ENCODE measurements at places on chromosomes 6 and 20.

- no peak for DNase-seq
Measured at GRCh38 chr6:81969814-81970213, 217.3 kb upstream of the TENT5A start.

GRCh38 chr6:46453741-46454316, 37.4 kb downstream of the RCAN2 start:
- DNase-seq = no peak

GRCh38 chr20:9499126-9499899, 15.1 kb upstream of the LAMP5 start:
- DNase-seq = no peak

DNA sequence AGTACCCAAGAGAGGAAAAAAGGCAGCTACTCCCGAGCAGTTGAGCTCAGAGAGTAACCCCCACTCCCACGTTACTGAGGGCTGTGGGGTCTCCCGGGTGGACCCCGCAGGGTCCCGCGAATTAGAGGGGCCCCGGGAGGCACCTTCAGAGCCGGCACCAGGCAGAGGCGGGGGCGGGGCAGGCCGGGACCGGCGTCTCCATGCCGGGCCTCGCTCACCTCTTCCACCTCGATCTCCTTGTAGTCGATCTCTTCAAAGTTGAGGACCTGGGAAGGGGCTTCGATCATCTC, 381 bp downstream of the MAP3K7 start:
- no peak for DNase-seq

DNA sequence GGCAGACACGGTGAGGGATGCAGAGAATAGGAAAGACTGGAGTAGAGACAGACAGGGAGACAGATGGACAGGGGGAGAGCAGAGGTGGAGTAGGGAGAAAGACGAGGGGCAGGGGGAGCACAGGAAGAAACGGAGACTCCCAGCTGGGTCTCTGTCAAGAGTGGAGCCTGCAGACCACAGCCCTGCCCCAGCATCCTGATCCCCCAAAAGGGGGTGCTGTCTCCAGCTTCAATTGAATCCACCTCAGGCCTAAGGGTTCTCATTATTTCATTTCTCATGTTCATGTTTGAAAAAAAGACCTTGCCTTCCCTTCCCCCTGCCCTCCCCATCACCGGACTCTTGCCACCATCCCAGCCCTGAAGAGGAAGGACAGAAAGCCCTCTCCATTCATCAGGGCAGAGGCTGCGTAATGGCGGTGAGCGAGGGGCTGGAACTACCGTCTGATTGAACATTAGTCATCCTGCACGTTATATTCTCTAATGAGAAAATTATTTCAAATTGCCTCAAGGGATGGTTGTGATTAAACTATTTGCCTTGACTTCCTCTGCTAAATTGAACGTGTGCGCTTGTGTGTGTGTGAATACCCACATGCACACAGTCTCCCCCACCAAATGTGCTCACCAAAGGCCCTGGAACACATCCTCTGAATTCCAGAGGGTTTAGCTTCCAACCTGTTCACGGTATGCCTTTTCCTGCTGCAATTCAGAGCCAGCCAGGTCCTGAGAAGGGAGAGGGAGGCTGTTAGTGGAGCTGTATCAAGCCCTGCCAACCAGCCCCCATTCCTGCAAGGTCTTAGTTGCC, 98.3 kb downstream of the CDC5L start:
- DNase-seq = no peak

GRCh38 chr20:4227085-4227821, 211.9 kb upstream of the RNF24 start:
- DNase-seq = no peak
